ENCODE measurements at places on chromosomes 6 and 20.
A peak's percentile ranks its signal among the peaks of the same experiment; 100 is the strongest.

DNA sequence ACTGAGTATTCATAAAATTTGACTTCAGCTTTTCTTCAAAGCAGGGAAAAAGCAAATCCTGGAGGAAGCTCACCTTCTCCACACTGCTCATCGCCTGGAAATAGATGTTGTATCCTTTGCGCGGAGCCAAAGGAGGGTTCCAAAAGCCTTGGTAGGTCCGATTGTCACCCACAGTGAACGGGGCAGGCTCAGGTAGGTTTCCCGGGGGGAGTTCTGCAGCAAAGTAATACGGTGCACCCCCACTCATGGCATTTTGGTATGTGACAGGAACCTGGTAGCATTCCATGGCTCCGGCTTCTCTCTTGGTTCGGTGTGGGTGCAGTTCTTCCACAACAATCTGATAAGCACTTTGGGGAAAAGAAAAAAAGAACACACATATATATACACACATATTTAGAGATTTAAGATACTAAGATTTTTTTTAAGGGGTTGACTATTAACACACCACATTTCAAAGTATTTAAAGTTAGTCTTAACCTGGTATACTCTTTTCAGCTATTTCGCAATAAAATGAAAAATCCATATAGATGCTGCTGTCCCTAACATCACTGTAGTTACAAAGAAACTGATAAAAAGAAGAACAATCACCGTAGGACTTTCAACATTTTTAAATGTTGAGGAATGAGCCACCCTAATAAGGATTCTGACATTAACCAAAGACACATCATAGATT is 166.7 kb upstream of the THEMIS start:
- DNase-seq = no peak

- no peak for DNase-seq
Measured at GRCh38 chr20:41049451-41049850, 20.8 kb downstream of the TOP1 start.

DNA sequence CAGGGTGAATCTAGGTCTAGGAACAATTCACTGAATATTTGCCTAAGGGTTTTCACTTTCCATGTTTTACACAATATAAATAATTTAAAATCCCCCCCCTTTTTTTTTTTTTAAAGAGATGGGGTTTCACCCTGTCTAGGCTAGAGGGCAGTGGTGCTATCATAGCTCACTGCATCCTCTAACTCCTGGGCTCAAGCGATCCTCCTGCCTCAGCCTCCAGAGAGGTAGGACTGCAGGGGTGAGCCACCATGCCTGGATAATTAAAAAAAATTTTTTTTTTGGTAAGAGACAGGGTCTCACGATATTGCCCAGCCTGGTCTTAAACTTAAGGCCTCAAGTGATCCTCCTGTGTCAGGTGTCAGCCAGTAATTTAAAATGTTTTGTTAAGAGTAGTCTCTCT is 17.8 kb downstream of the QKI start:
- no peak for DNase-seq

GRCh38 chr6:25311331-25311840 is 32.2 kb downstream of the CARMIL1 start:
- peak; percentile 79 for DNase-seq

GRCh38 chr6:52840763-52841585 is at the start of gene GSTA5:
GSTA5 (minus strand) TSS chr6:52840813.
- no peak for DNase-seq

DNA sequence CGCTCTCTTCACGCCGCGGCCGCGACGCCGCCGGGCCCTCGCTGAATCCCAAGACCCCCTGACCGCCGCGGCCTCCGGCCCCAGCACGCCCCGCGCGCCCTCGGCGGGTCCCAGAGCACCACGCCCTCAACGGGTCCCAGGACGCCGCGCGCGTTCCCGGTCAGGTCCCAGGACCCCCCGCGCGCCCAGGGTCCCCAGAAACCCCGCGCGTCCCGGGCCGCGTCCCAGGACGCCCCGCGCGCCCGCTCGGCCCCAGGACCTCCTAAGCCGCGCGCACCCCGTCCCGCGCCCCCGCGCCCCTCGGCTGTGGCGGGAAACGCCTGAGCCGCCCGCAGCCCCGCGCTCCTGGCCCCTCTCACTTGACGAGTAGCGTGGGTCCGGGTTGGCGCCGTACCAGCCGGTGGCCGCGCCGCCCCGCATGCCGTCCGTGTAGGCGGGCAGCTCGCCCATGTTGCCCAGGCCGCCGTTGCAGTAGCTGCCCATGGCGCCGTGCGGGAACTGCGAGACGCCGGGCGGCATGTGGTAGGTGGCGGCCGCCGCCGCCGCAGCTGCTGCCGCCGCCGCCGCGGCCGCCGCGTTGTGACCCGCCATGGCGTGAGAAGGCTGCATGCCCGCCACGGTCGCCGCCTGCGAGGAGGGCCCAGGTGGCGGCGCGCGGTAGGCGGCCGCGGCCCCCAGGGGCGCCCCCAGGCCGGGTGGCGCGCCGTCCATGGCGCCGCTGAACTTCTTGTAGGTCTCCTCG is 556 bp downstream of the NKX2-4 start:
- DNase-seq = no peak

- no peak for DNase-seq
Measured at GRCh38 chr6:5599127-5599526, 337.8 kb downstream of the FARS2 start.

DNA sequence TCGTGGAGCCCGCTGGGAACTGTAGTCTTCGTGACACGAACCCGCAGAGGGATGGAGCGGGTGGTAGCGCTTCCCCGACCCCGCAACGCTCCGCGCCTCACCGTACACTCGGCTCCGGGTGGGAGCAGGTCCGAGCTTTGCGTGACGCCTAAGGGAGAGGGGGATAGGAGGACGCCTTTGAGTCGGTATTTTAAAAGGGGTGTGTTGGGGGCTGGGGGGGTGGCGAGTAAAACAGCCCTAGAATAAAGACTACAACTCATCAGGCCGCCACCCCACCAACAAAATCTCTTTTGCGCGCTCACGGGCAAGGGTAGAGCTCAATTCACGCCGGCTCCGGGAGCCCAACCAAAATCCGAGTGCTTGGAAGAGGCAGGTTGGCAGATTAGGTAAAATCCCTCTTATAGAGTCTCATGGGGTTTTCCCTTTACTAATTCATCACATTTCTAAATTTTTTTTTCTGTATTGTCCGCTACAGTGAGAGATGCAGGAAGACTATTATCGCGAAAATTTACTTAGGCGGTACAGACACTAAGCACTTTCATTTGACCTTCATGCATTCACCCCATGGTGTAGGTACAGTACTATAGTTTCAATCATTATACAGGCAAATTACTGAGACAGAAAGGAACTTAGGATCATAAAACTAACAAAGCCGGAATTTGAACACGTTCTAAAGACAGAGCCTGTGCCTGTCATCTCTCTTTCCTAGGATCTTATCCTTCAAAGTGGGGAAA is 706 bp upstream of the SNX14 start:
- DNase-seq = peak; percentile 28

GRCh38 chr20:59403261-59403961 is 103.0 kb downstream of the EDN3 start:
- no peak for DNase-seq

- no peak for DNase-seq
Measured at GRCh38 chr6:138885156-138885819, 89.4 kb downstream of the ECT2L start.

DNA sequence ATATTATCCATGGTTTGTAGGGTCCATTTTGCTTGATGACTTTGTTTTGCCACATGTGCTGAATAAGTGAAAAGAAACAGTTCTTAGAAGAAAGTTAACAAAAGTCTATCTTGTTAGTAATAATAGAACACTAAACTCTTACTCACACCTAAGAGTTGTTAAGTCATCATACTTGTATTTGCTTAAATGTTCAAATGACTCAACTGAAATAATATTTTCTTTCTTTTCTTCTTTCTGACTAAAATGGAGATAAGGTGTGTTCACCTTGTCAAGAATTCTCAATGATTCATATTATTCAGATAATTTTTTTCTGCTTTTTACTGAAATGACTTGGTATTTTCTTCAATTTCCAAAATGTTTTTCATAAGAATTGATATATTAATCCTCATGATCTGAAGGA is 327.2 kb downstream of the HTR1B start:
- no peak for DNase-seq

DNA sequence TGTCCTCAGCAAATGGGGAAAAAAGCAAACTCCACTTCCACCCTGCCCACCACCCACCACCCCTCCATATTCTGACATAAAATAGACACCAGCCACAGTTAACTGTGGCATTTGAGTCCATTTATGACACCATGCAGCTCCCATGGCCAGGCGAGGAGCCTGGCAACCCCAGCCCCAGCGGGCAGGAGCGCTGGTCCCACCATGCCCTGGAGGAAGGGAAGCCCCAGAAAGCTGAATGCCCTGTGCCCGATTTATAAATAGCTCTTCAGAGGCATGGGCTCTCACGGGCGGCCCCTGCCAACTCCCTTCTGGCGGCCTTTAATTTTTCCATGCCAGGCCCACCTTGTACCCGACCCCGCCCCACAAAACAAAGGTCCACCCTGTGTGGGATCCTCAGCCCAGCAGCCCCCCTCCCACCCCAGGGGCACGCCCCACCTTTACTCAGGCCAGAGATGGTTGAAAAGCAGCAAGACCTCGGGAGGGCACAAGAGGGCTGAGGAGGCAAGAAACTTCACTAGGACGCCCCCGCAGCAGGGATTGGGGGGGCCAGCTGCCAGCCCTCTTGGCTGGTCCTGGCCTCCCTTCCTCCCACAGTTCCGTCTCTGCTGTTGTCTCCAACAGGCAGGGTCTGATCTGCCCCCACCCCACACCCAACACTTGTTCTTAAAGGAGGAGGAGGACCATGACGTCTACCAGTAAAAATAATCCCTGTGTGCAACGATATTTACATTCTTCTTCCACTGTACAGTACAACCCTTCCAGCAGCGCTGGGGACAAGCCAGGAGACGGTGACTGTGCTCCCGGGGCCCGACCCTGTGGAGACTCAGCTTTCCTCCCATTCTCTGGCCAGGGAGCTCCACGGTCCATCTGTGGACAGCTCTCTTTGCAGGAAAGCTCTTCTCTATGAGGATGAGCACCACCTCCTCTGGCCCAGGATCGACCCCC is 115.6 kb upstream of the CDYL start:
- DNase-seq = peak; percentile 82

DNA sequence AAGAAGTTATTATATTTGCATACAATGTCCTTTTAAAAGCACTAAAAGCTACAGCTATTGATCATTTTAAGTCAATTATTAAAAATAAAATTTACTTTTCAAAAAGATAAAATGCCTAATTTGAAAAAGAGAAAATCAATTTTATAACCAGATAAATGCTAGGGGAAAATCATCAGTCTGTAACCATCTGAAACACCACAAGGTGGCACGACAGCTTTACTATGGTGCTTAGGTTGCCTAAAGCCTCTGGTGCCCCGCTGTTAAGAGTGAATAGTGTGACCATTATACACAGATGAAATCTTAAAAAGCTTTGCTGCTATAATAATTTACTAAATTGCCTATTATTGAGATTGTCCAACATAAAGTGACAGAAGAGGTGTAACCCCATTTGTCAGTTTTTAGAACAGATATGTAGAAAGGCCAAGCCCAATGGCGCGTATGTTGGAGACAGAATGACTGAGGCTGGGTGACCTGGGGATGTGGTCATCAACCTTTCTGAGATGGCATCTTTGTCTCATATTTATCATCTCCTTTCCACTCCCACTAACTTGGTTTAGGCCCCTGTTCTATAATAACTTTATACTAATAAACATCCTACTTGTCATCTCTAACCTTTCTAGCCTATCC is 100.8 kb downstream of the MOXD1 start:
- DNase-seq = peak; percentile 62

DNA sequence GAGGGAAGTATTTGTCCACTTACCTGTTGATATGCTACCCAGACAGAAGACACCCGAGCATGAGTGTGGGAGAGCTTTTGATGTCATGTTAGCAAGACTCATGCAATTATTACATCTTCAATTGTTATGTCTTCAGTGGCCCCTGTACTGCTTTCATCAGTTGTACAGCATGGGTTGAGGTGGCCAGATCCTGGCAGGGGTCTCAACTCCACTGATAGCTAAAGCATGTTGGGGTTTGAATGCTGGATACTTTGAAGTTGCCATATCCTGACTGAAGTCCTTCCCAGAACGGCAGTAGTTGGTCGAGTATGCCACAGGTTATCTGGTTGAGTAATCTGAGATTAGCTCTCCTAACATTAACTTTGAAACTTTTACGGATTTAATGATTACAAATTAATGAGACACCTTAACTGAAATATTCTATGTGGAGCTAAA is 46.7 kb downstream of the LRRN4 start:
- DNase-seq = peak; percentile 11

GRCh38 chr6:14068133-14068532 is 49.4 kb upstream of the CD83 start:
- DNase-seq = peak; percentile 63

DNA sequence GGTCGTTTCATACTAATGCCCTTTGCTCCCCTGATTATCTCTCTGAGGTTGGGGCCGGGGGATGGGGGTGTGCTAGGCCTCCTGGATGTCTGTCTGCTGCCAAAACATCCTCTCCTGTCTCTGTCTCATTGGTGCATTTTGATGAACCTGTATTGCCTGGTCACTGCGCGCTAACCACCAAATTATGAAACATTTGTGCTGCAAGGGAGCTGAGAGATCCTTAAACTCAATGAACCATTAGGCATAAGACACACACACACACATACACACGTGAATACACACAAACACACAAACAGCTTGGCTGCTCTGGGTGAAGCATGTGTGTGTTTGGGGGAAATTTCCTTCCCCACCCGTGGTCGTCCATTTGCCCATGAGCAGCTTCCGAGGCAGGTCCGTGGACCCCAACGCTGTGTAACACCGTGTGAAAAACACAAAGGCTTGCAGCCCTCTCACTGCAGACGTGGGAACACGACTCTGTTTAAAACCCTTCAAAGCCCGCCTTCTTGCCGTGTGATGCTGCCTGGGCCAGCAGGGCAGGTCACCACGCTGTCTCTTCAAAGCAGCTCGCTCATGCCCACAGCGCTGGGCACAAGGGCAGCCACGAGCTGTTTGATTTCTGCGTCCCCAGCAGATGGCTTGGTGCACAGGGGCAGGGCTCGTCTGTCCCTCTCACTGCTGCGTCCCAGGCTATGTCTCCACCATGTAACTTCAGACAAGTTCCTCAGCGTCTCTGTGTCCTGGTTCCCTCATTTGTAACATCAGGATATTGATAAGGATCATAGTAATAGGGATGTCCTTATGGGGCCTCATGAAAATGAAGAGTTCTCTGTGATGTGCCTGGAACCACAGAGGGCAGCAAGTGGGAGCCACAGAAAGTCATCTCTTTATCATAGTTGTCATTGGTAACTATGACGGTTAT is 96.8 kb downstream of the CDH26 start:
- no peak for DNase-seq

DNA sequence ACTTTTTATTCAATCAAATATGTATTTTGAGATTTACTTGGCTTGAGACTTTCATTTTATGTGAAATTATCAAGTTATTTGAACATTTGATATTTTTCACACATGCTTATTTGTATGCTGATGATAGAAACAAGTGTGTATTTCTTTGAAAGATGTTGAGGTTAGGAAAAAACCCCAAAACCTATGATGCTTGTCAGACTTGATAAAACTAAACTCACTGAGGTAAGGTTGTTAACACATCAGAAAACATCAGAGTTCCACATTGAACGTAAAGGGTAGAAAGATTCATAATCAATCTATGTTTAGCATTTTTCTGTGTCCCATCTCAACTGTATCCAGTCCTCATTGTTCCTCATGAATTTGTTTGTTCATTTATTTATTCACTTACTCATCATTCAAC is 12.2 kb downstream of the SF3B5 start:
- DNase-seq = no peak

GRCh38 chr20:23368316-23369071 is 6.5 kb downstream of the GZF1 start:
- DNase-seq = no peak

GRCh38 chr6:153677522-153677921 is 361.5 kb upstream of the OPRM1 start:
- DNase-seq = peak; percentile 10
